OCI-LY7 (cell line): ENCODE measurements at places on chromosomes 12 and 14. TPM values are rescaled to one million over a fixed set of nuclear protein-coding genes. Genes with fewer than 3 reads are reported as not detected.

Gene IAPP
- total RNA-seq = not detected in 2 replicates

Gene HAL
- 1.4 and 2.1 TPM in 2 replicates for total RNA-seq

Gene OTX2
- not detected in 2 replicates for total RNA-seq

Gene ZNF664
- total RNA-seq = 59.8 and 67.1 TPM in 2 replicates

Gene PAX9
- 4.4 and 5.3 TPM in 2 replicates for total RNA-seq

Gene AQP6
- not detected in 2 replicates for total RNA-seq

Gene TMEM229B
- total RNA-seq = 8.5 and 11.7 TPM in 2 replicates

Gene STAB2
- total RNA-seq = not detected in 2 replicates

Gene KERA
- total RNA-seq = not detected in 2 replicates

Gene TUBA1A
- 136 and 159 TPM in 2 replicates for total RNA-seq

Gene ISM2
- total RNA-seq = not detected in 2 replicates

Gene RPGRIP1
- total RNA-seq = 0.39 and 0.51 TPM in 2 replicates

Gene CGRRF1
- 11.8 and 13.4 TPM in 2 replicates for total RNA-seq

Gene TEX52
- 0.29 TPM in 1 of 2 replicates, not detected in the other for total RNA-seq

Gene EXOC3L4
- not detected in 2 replicates for total RNA-seq

Gene DEPDC4
- 3.4 and 4.1 TPM in 2 replicates for total RNA-seq

Gene NRDE2
- 16.6 and 19.1 TPM in 2 replicates for total RNA-seq

Gene DEGS2
- 12.2 and 14.6 TPM in 2 replicates for total RNA-seq

Gene SLC41A2
- total RNA-seq = 13.1 and 16.4 TPM in 2 replicates

Gene TEX22
- total RNA-seq = 9.2 and 12.2 TPM in 2 replicates
